NCI-H1092 (cell line): ENCODE measurements at places on chromosomes 3 and 15.

DNA sequence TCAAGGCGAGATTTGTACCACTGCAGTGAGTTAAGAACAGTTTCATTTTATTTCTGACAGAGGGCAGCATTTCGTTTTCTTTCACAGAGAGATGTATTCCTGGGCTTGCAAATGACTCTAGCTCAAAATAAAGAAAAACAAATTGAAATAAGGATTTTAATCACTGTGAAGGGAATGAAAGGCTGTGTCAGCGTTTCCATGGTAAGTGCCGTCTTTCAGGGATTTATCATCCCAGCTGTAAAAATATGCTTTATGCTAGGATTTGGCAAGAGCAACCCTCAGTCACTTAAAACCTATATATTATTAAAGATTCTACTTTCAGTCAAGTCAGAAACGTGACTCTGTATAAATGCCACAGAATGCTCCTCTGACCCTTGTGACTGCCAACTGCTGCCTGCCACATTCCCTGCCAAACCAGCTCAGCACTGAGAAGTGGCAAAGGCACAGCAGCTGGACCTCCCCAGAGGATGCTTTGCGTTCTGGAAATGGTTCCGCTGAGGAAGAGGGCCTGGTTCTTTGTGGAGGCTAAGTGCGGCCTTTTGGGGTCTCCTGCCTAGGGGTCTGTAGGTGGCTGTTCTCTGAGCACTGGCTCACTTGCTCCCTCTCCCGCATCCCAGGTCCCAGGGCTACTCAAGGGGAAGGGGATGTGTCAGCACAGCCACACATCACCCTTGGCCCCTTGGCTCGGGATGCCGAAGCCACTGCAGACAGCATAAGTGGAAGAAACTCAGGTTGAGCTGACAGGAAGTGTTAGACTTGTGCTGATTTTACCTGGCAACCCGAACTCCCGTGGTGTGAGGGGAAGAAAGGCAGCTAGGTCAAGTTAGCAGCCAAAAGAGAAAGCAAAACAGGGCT lies 56.6 kb upstream of the POMGNT2 start:
- no peak for DNase-seq

DNA sequence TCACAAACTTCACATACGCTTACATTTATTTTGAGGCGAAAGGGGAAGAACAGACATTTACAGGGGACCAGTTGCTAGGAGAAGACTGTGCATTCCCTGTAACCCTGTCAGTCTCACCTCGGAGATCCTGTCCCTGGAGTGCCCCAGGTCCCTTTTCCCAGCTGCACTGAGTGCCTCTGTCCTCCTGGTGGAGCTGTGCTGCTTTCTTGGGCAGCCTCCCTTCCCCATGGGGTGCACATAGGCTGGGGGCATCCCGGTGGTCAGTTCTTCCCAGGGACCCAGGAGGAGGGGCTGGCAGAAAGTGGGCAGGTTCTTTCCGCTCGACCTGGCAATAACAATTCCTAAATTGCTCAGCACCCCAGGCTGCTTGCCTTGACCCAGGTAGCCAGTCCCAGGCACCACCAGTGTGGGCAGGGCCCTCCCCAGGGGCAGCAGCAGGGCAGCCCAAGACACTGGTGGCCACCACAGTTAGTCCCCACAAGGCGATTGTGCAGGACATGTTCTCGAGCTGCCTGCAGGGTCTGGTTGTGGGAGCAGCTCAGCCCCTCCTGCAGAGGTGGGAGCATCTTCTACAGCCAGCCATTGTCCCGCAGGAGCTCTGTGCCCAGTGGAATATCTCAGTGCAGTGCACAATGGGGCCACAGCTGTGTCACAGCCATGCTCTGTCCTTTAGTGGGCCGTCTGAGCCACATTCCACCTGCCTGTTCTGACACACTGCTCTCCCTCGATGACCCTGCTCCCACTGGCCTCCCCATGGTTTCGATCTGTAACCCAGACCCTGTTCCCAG lies 36.3 kb downstream of the APBA2 start:
- no peak for DNase-seq

DNA sequence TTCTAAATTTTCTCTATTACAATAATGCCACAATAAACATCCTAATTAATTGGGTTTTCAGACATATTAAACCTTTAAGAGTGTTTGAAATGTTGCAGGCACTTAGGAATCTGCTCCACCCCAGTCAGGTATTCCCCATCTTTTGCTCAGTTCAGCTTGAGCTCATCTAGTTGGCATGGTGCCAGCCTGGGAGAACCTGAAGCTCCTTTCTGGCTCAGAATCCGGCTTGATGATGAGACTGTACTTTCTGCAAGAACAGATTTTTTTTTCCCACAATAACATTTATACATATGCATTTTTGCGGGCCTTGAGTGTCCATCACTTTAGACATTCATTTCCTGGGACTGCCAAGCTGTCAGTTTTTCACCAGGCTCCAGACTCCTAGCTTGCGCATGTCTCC lies 7.7 kb upstream of the OXSR1 start:
- DNase-seq: no peak

GRCh38 chr3:167874671-167875372 lies 139.3 kb downstream of the SERPINI1 start:
- no peak for DNase-seq

GRCh38 chr15:65099336-65099735 lies 15.7 kb downstream of the UBAP1L start:
- no peak for DNase-seq

GRCh38 chr3:113684271-113684819 lies 12.1 kb downstream of the USF3 start:
- DNase-seq: no peak

- no peak for DNase-seq
These were observed 28.1 kb downstream of the ZXDC start for GRCh38 chr3:126447456-126448106.
